ENCODE measurements at places on chromosomes 7 and 10. TPM values are rescaled to one million over a fixed set of nuclear protein-coding genes. Genes with fewer than 3 reads are reported as not detected.

- no peaks in the 10 kb centered on the region for H3K27me3 ChIP-seq
- no peaks in the 10 kb centered on the region for H3K36me3 ChIP-seq
- DNase-seq: no peak
- H3K4me1 ChIP-seq: no peaks in the 10 kb centered on the region
- no peak overlapping the region for H3K4me3 ChIP-seq
- H3K27ac ChIP-seq: no peak overlapping the region
These were observed 56.8 kb downstream of the SDHAF3 start for GRCh38 chr7:97174303-97174702.

GRCh38 chr10:117431160-117431559, 55.9 kb upstream of the PDZD8 start:
- no peaks in the 10 kb centered on the region for H3K27me3 ChIP-seq
- no peak for DNase-seq
- no peaks in the 10 kb centered on the region for H3K4me1 ChIP-seq
- no peak overlapping the region for H3K4me3 ChIP-seq

CALML3 gene
- total RNA-seq: not detected

PNLIPRP3 gene
- not detected for total RNA-seq

ADRA2A gene
- total RNA-seq: 0.22 TPM

DNA sequence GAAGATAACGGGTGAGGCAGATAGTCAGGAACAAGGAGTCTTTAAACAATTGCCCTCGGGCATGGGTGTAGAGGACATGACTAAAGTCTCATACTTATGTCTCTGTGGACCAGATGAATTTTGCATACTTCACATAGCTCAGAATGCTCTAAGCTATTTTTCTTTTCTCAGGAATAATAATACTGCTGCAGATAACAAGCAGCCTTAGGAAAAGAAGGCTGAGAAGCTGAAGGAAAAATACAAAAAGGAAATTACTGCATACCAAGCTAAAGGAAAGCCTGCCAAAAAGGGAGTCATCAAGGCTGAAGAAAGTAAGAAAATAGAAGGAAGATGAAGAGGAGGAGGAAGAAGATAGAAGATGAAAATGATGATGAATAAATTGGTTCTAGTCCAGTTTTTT, 13.4 kb upstream of the ERCC6 start:
- H3K27me3 ChIP-seq: peaks cover 7% of the 10 kb centered on the region
- H3K4me3 ChIP-seq: no peak overlapping the region
- no peak overlapping the region for H3K27ac ChIP-seq

GRCh38 chr10:75435291-75435690, 3.9 kb downstream of the LRMDA start:
- H3K27me3 ChIP-seq: peaks cover 9% of the 10 kb centered on the region
- no peaks in the 10 kb centered on the region for H3K4me1 ChIP-seq
- no peak overlapping the region for H3K4me3 ChIP-seq
- H3K36me3 ChIP-seq: no peaks in the 10 kb centered on the region

GRCh38 chr10:108685863-108686531, 1237.3 kb downstream of the XPNPEP1 start:
- H3K4me1 ChIP-seq: no peaks in the 10 kb centered on the region
- H3K27ac ChIP-seq: no peak overlapping the region
- no peak overlapping the region for H3K4me3 ChIP-seq
- no peaks in the 10 kb centered on the region for H3K36me3 ChIP-seq

TMEM209 gene
- 27.5 TPM for total RNA-seq

ZNF800 gene
- total RNA-seq: 81.0 TPM

- no peaks in the 10 kb centered on the region for H3K27me3 ChIP-seq
- no peak overlapping the region for H3K27ac ChIP-seq
- no peaks in the 10 kb centered on the region for H3K4me1 ChIP-seq
- no peak for DNase-seq
- no peak overlapping the region for H3K4me3 ChIP-seq
These were observed 68.3 kb upstream of the AMPH start for GRCh38 chr7:38699471-38699870.

MGMT gene
- 18.7 TPM for total RNA-seq

WIPF3 gene
- not detected for total RNA-seq

DNA sequence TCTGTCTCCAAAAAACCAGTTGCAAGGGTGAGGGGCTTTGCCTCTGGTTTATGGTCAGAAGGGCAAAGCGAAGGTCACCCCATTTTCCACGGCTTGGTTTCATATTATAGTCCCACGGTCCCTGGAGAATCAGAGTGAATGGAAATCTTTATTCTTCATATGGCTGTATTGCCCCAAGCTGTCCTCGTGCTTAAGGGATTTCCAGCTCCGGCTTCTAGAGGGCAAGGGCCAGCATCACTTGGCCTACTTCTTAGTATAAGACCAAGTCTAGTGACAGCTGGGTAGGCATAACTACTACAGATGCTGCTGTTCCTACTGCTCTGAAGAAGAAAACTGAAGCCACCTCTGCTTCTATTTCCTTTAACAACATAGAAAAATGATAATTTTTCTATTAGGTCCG, 63.2 kb downstream of the PARP12 start:
- H3K4me1 ChIP-seq: no peaks in the 10 kb centered on the region
- no peak overlapping the region for H3K4me3 ChIP-seq
- no peak for DNase-seq

- H3K27ac ChIP-seq: peak overlapping the region; percentile 99
- H3K4me1 ChIP-seq: peaks cover 50% of the 10 kb centered on the region
- no peak for DNase-seq
- no peaks in the 10 kb centered on the region for H3K36me3 ChIP-seq
These were observed 81.5 kb upstream of the PDGFA start for GRCh38 chr7:601036-601594.

- H3K27me3 ChIP-seq: no peaks in the 10 kb centered on the region
- H3K4me3 ChIP-seq: no peak overlapping the region
- no peak for DNase-seq
- H3K4me1 ChIP-seq: no peaks in the 10 kb centered on the region
- H3K36me3 ChIP-seq: no peaks in the 10 kb centered on the region
These were observed 1096.9 kb upstream of the POT1 start for GRCh38 chr7:126026421-126027088.

DNA sequence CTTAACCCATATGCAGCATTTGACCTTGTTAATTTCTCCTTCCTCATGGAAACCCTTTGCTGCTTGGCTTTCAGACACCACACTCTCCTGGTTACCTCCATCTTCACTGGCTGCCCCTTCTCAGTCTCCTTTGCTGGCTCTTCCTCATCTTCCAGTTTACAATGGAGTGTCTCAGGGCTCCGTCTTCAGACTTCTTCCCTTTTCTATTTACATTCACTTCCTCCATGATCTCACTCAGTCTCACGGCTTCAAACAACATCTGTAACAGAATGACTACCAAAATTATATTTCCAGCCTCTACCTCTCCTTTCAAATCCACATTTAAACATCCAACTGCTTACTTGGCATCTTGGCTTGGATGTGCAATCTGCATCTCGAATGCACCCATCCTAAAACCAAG, 140.4 kb downstream of the DKK1 start:
- DNase-seq: no peak
- no peaks in the 10 kb centered on the region for H3K27me3 ChIP-seq
- H3K4me3 ChIP-seq: no peak overlapping the region
- H3K36me3 ChIP-seq: no peaks in the 10 kb centered on the region
- H3K27ac ChIP-seq: no peak overlapping the region
- H3K4me1 ChIP-seq: no peaks in the 10 kb centered on the region

- no peak overlapping the region for H3K27ac ChIP-seq
- H3K27me3 ChIP-seq: no peaks in the 10 kb centered on the region
- no peaks in the 10 kb centered on the region for H3K36me3 ChIP-seq
- DNase-seq: no peak
- no peaks in the 10 kb centered on the region for H3K4me1 ChIP-seq
- H3K4me3 ChIP-seq: no peak overlapping the region
These were observed 31.8 kb upstream of the TM9SF3 start for GRCh38 chr10:96618653-96619052.

NKX2-3 gene
- total RNA-seq: not detected

- H3K4me1 ChIP-seq: no peaks in the 10 kb centered on the region
- DNase-seq: no peak
- no peaks in the 10 kb centered on the region for H3K36me3 ChIP-seq
- H3K4me3 ChIP-seq: no peak overlapping the region
- no peak overlapping the region for H3K27ac ChIP-seq
- no peaks in the 10 kb centered on the region for H3K27me3 ChIP-seq
These were observed 34.4 kb downstream of the VSTM4 start for GRCh38 chr10:49080965-49081364.

DNA sequence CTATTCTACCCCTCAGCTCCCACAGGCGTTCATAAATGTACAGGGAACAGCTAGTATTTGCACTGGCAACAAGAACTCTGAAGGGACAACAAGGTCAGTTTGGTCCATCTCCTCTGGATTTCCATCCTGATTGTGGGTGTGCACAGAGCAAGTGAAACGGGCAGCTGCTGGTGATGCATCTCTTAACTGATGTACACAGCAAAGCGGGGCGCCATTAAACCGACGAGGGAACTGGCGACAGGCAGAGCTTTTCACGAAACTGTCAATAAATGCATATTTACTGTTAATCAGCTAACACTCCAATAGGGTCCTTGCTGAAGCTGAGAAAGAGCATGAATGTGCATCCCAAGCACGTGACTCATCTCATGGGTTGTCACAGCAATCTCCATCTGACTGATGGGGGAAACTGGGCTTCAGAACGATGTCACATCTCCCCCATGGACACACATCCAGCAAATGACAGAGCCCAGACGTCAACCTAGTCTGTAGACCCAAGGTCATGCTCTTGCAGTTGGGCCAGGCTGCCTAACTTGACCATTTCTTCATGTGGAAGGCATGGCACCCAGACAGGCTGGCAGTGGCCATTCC, 54.2 kb downstream of the FAM53B start:
- no peak overlapping the region for H3K4me3 ChIP-seq
- peak overlapping the region; percentile 78 for H3K27ac ChIP-seq
- H3K36me3 ChIP-seq: peaks cover 39% of the 10 kb centered on the region
- no peak for DNase-seq
- H3K4me1 ChIP-seq: peaks cover 87% of the 10 kb centered on the region

DNA sequence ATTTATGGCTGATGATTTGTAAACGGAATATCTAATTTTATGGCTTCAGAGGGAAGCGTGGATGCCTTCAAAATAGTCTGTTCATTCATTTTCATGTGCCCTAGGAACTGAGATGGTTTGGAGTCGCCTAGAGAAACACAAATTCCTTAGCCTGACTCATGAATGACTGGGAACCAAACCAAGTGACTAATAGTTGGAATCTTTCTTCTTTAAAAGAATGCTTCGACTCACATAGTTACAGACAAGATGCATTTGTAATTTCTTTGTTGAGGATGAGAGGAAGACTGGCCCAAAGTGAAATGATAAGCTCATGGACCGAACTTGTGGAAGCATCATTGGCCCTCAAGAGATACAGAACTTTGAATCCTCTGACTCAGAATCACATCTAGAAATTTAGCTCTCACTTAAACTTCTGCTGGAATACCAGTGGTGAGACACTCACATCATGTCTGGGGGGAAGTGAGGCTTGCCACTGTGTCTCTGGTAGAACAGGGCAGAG, 1107.2 kb downstream of the NRG3 start:
- no peak overlapping the region for H3K27ac ChIP-seq
- no peaks in the 10 kb centered on the region for H3K27me3 ChIP-seq
- no peaks in the 10 kb centered on the region for H3K36me3 ChIP-seq
- no peak overlapping the region for H3K4me3 ChIP-seq
- no peaks in the 10 kb centered on the region for H3K4me1 ChIP-seq
- DNase-seq: no peak

CACNB2 gene
- 0.39 TPM for total RNA-seq

DNA sequence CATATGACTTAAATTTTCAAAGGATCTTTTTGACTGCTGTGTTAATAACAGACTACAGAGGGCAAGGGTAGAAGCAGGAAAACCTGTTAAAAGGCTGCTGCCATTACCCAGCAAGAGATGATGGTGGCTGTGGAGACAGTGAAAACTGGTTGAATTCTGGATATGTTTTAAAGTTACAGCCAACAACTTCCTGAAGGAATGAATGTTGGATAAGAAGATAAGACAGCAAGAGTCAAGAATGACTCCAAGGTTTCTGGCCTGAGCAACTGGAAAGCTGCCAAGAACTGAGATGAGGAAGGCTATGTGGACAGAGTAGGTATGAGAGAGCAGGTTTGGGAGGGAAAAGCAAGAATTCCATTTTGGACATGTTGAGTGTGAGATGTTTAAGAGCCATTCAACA, 19.1 kb downstream of the CNOT4 start:
- H3K27ac ChIP-seq: no peak overlapping the region
- peaks cover 4% of the 10 kb centered on the region for H3K36me3 ChIP-seq
- DNase-seq: no peak
- H3K4me3 ChIP-seq: no peak overlapping the region

DNA sequence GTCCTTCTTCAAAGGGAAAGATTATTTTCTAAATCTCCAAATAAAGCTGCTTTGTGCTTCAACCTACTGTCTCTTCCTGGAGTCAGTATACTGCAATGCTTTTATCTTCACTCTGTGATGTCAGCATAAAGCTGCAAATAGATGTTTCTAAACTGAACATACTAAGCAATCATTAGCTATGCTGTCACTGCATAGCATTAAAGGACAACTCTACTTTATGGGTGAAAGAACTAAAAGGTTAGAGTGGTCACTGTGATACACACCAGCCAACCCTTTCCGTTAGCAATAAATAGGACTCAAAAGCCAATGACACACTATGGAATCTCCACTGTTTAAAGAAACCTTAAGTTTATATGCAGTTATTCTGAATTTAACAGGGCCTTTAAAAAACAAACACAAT, 1.8 kb downstream of the CCDC186 start:
- peaks cover 30% of the 10 kb centered on the region for H3K4me1 ChIP-seq
- H3K4me3 ChIP-seq: peak overlapping the region; percentile 98

GRCh38 chr7:85565276-85565675, 378.4 kb upstream of the SEMA3D start:
- H3K4me1 ChIP-seq: no peaks in the 10 kb centered on the region
- no peaks in the 10 kb centered on the region for H3K27me3 ChIP-seq
- no peaks in the 10 kb centered on the region for H3K36me3 ChIP-seq
- H3K4me3 ChIP-seq: no peak overlapping the region
- no peak for DNase-seq

- H3K4me1 ChIP-seq: no peaks in the 10 kb centered on the region
- no peak for DNase-seq
- no peak overlapping the region for H3K27ac ChIP-seq
- H3K4me3 ChIP-seq: no peak overlapping the region
- H3K36me3 ChIP-seq: no peaks in the 10 kb centered on the region
- H3K27me3 ChIP-seq: no peaks in the 10 kb centered on the region
These were observed 8.9 kb upstream of the RBP3 start for GRCh38 chr10:47339186-47339735.

MACC1 gene
- 1.0 TPM for total RNA-seq

GRCh38 chr7:96599288-96599936, 110.2 kb downstream of the SEM1 start:
- H3K27me3 ChIP-seq: peaks cover 2% of the 10 kb centered on the region
- H3K4me3 ChIP-seq: no peak overlapping the region
- no peak for DNase-seq
- no peak overlapping the region for H3K27ac ChIP-seq
- no peaks in the 10 kb centered on the region for H3K36me3 ChIP-seq

- H3K4me1 ChIP-seq: peaks cover 12% of the 10 kb centered on the region
- DNase-seq: no peak
- no peak overlapping the region for H3K27ac ChIP-seq
- H3K4me3 ChIP-seq: peak overlapping the region; percentile 1
- peaks cover 51% of the 10 kb centered on the region for H3K36me3 ChIP-seq
- H3K27me3 ChIP-seq: no peaks in the 10 kb centered on the region
These were observed 100.5 kb downstream of the GLCCI1 start for GRCh38 chr7:8068892-8069686.

Measured in CD4-positive, CD25-positive, alpha-beta regulatory T cell (primary cell).